ENCODE measurements at places on chromosomes 6 and 20.
A peak's percentile ranks its signal among the peaks of the same experiment; 100 is the strongest.

- DNase-seq: no peak
These were observed 40.0 kb upstream of the TRDN start for GRCh38 chr6:123676793-123677192.

DNA sequence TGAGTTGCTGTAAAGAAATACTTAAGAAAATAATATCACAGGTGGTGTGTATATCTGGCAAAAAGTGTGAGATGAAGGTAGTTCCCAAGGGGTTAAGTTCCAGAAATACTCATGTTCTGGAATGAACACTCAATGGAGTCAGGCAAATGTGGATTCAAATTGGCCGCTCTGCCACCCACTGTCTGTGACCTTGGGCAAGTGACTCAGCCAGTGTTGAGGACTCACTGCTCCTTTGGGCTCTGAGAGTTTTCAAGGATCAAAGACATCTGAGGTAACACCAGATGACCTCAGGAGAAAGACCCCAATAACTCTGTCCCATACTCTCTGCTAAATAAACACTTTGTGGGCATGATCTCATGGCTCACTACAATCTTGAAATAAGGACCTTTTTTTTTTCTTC lies 59.2 kb upstream of the EYA2 start:
- no peak for DNase-seq

DNA sequence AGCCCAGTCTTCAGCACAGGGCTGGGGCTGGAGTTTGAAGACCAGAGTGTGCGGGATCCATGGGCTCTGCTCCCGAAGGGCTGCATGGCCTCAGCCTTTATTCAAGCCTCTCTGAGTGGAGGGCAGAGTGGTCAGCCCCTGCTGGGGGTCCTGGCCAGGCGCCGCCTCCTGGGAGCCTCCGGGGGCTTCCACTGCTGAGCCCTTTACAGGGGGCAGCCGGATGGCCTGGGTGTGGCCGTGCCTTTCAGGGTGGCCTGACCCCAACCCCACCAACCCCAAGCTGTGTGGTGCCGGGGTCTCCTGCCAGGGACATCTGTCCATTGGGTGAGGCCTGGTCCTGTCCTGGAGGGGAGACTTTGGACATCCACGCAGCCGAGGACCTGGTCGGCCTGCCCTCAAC lies 76.0 kb upstream of the SLCO4A1 start:
- DNase-seq: no peak

GRCh38 chr6:117264369-117264691 lies 1.0 kb upstream of the VGLL2 start:
- no peak for DNase-seq

DNA sequence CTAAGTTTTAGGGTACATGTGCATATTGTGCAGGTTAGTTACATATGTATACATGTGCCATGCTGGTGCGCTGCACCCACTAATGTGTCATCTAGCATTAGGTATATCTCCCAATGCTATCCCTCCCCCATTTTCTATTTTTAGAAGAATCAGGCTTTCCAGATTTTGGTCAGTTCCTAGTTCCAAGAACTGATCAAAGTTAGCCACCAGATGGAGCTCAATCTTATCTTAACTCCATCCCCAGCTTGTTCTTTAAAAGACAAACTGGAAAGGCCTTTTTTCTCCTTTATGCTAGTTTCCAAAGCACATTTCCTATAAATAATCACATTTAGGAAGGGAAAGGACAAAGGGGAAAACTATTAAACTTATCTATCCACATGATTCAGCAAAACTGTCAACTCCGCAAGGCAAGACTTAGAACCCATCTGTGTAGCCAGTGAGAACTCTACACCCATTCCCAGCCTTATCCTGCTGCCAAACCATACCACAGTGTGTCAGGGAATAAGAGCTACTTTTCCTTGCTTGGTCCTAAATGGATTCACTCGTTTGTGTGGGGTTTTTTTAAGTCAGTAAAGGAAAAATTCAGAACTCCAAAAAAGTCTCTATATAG lies 22.8 kb upstream of the KHDC1 start:
- DNase-seq: peak; percentile 78

Measured in HuH-7 (cell line).